ENCODE measurements at places on chromosomes 3 and 15. TPM values are rescaled to one million over a fixed set of nuclear protein-coding genes. Genes with fewer than 3 reads are reported as not detected.

- H3K4me3 ChIP-seq = no peak overlapping the region
- no peak for DNase-seq
- no peaks in the 10 kb centered on the region for H3K4me1 ChIP-seq
- no peak overlapping the region for H3K27ac ChIP-seq
These were observed 177.1 kb downstream of the UACA start for GRCh38 chr15:70586241-70586640.

The HIGD2B gene
- total RNA-seq = not detected

DNA sequence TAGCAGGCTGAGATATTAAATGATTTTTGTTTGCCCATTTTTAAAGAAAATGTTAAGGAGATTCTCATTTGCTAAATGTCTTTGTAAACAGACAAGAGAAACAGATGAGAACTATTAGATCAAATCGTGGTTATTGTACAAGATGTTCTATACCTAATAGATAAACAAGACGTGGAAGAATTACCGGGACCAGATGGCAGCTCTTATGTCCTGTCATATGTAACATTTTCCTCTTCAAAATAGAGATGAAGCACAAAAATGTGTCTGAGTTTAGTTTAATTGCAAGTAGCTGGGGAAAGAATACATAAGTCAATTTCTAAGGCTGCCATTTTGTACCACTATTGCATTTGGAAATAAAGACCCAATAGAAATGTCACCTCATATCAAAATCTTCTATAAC lies 553.7 kb downstream of the TUSC7 start:
- no peaks in the 10 kb centered on the region for H3K36me3 ChIP-seq
- H3K27me3 ChIP-seq = no peaks in the 10 kb centered on the region
- no peak overlapping the region for H3K27ac ChIP-seq
- no peak for DNase-seq
- no peaks in the 10 kb centered on the region for H3K4me1 ChIP-seq
- H3K4me3 ChIP-seq = no peak overlapping the region

DNA sequence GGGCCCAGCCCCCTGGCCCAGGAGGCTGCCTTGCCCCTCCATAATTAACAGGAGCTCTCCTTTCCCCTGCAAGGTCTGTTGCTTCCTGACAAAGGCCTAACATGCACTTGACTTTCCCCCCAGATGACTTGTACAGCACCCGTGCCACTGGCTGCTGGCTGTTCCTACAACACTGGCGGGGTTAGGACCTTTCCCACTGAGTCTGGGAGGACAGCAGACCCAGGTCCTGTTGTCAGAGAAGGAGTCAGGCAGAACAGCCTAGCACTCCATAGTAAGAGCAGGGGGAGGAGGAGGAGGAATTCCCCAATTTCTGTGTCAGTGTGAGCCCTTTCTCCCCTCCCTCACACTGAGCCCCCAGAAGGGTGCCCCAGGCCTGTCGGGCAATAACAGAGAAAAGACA lies 99.2 kb downstream of the CORO2B start:
- DNase-seq = no peak
- H3K27ac ChIP-seq = no peak overlapping the region
- H3K4me3 ChIP-seq = no peak overlapping the region
- H3K27me3 ChIP-seq = no peaks in the 10 kb centered on the region

The SLC12A6 gene
- 111 TPM for total RNA-seq

DNA sequence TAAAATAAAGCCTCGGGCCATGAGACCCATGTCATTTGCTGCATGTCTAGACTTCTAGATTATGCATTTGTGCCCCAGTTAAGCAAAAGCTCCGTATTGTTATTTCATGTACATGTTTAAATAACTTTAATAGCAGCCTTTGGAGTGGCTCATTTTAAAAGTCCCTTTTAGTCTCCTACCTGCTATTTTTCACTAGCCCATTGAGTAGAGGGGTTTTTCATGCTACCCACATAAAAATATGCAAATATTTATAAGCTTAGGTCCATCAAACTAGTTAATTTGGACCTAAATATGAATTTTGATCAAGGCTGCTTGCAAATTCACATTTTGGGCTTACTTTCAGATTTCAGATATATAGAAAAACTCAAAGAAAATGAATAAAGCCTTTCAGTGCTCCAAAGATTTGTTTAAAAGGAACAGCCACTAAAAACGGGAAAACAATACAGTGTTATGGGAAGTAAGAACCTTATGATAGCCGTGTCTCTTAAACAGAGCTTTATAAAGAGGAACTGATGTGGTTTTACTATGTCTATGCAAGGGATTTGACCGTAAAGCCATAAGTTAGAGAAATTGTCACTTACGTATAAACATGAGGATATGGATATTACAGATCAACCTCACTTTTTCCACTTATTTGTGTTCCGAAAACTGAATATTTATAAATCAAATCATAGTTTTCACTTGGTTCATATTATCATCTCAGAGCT lies 30.0 kb downstream of the FILIP1L start:
- no peak overlapping the region for H3K27ac ChIP-seq
- DNase-seq = no peak
- no peaks in the 10 kb centered on the region for H3K36me3 ChIP-seq
- no peak overlapping the region for H3K4me3 ChIP-seq
